ENCODE measurements at places on chromosomes 7 and 10.
A peak's percentile ranks its signal among the peaks of the same experiment; 100 is the strongest.

DNA sequence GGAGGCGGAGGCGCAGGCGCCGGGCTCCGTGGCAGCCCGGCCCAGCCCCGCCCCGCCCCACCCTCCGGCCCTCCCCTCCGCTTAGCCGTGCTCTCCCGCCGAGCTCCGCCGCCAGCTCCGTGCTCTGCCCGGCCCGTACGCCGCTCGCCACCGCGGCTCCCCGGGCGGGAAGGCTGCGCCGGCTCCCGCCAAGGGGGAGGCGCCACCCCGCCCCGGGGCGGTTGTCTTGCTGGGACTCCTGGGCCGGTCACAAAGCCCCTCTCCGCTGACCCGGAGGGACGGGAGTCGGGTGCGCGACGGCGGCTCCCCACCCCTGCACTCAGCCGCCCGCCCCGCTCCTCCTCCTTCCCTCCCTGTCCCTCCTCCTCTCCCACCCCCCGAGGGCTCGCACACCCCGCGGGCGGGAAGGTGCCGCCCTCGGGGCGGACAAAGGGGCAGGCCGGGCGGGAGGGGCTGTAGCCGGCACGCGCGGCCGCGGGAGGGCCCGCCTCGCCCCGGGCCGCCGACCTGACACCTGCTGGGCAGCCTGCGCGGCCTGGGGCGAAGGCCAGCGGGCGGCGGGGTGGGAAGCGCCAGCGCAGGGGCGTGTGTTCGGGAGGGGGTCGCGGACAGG lies 11.5 kb upstream of the SP8 start:
- no peak for DNase-seq

GRCh38 chr10:22053048-22053447 lies 49.5 kb upstream of the DNAJC1 start:
- DNase-seq, result no peak

- DNase-seq, result no peak
Measured at GRCh38 chr7:128231021-128231420, 10.1 kb upstream of the LEP start.

DNA sequence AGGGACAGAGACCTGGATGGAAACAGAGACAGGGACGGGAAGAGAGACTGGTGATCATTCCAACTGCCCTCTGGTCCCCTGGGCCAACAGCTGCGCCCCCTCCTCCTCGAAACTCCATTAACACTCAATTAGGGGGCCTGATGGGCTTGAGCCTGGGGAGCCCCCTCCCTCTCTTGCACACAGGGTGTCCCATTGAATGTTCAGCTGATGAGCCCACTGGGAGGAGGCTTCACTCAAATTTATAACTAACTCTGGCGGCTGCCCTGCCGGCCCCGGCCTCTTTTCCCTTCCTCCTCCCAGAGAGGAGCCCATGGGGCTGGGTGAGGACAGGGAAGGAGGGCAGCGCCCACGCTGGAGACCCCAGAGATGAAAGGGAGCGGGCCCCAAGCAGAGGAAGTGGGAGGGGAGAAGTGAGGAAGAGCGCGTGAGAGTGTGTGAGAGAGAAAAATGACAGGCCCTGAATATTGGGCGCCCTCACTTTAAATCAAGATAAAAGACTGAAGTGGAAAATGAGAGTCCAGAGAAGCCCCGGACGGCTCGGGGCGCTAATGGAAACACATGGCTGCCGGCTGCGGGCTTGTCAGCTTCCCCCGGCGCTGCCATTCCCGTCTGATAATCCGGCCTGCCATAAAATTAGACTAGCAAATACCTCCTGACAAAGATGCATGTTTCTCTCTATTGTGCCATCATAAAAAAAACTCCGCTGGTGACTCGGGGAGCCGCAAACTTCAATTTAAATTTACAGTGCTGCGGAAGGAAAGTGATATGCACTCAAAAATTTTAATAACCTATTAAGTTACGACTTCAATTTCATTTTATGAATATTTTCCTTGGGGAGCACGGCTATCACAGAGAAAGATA lies 58.0 kb upstream of the PAX2 start:
- no peak for DNase-seq

- no peak for DNase-seq
Measured at GRCh38 chr10:103013416-103013815, 95.3 kb downstream of the CNNM2 start.

GRCh38 chr7:127396184-127396583 lies 3.7 kb upstream of the ZNF800 start:
- peak; percentile 61 for DNase-seq

DNA sequence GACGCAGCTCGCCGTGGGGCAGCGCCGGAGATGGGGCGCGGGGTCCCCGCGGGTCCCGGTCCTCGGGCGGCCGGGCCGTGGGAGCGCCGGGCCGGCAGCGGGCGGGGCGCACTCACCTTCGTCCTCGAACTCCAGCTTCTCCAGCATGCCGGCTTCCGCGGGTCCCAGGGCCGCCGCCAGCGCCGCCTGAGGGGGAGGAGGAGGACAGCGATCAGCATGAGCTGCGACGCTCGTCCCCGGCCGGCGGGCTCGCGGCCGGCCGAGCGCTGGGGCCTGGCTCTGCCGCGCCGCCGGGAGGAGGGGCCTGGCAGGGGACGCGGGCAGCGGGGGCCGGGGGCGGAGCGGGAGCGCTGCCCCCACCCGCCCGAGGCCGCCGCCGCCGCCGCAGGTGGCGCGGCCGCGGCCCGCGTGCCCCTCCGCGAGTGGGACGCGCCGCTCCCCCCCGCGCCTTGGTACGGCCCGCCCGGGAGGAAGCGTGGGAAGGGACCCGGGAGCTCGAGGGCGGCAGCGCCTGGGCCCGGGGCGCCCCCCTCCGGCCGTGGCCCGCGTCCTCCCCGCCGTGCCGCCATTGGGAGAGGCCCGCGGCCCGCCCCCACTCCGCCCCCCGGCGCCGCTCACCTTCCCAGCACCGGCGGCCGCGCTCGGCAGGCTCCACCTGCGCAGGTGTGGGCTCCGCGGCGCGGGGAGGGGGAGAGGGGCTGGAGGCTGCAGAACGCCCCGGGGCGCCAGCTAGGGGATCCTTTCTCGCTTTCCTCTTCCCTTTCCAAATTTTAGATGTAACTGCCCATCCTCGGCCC lies 112.5 kb upstream of the RHEB start:
- peak; percentile 93 for DNase-seq

- no peak for DNase-seq
Measured at GRCh38 chr7:132080967-132081668, 495.2 kb downstream of the PLXNA4 start.

DNA sequence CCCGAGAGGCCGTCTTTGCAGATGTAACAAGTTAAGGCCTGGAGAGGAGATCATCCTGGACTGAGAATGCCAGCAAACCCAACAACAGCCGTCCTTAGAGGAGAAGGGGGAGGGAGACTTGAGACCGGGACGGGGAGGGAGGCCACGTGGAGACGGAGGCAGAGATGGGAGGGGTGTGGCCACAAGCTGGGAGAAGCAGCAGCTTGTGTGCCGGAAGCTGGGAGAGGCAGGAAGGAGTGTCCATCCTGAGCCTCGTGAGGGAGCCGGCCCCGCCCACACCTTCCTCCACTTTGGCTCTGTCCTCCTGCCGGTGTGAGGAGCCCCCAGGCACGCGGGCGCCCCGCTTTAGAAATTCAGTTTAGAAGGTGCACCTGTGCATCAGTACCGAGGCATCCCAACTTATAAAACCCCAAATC lies 95.7 kb downstream of the DNAJB6 start:
- no peak for DNase-seq

DNA sequence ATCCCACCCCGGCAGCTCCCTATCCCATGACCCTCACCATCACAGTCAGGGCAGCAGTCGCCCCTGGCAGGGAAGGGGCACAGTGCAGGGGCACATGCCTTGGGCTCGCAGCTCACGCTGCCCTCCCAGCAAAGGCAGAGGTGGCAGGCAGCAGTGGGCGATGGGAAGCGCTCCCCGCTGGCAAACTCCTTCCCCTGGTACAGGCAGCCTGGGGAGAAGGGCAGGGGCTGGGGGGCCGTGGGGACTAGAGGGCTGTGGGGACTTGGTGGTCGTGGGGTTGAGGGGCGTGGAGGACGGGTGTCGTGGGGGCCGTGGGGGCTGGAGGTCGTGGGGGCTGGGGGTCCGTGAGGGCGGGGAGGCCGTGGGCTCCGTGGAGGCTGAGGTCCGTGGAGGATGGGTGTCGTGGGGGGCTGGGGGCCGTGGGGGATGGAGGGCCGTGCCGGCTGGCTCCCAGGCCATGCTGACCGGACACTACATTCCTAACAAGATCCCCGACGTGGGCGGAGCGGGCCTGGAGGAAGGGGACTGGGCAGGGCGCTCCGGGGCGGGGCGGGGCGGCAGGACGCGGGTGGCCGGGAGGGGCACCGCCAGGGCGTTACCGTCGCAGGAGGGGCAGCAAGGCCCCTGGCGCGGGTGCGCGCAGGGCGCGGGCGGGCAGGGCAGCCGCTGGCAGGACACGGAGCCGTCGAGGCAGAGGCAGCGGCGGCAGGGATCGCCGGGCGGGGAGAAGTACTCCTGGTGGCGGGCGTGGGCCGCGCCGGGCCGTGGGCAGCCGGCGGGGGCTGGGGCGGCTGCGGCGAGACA lies 20.0 kb downstream of the KCP start:
- DNase-seq, result no peak

Measured in activated naive CD8-positive, alpha-beta T cell treated with anti-CD3 and anti-CD28 coated beads for 36 hours (primary cell).